ENCODE measurements at places on chromosomes 3 and 15.

DNA sequence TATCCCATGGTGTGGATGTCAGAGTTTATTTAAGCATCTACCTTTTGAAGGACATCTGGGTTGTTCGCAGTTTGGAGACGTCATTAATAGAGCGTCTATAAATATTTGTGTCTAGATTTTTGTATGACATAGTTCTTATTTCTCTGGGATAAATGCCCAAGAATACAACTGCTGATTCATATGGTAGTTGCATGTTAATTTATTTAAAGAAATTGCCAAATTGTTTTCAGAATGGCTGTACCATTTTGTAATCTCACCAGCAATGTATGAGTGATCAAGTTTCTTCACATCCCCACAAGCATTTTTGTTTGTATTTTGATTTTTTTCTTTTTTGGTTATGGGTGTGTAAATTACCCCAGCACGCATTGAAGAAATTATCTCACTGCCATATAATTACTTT lies 656.9 kb downstream of the NTRK3 start:
- DNase-seq, result no peak

DNA sequence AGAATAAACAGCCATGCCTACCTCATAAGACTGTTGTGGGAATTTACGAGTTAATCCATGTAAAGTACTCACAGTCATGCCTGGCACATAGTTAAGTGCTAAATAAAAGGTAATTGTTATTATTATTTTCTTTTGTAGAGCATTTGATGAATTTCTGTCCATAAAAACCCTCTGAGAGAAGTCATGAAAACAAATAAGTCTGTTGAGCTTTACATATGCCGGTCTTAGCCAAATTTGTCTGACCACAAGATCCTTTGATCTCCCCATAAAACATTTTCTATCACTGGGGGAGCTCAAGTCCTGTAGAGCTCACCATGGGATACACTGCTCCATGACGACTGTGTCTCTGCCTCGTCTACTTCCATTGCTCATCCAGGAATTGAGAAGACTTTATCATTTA lies 114.0 kb downstream of the MAGI1 start:
- DNase-seq, result no peak

GRCh38 chr3:18900994-18901393 lies 247.3 kb upstream of the KCNH8 start:
- DNase-seq, result no peak

- DNase-seq, result peak; percentile 45
These were observed 7.8 kb upstream of the RAD18 start for GRCh38 chr3:8970971-8971589.

- no peak for DNase-seq
These were observed 359.1 kb upstream of the IL12A start for GRCh38 chr3:159629329-159630084.

DNA sequence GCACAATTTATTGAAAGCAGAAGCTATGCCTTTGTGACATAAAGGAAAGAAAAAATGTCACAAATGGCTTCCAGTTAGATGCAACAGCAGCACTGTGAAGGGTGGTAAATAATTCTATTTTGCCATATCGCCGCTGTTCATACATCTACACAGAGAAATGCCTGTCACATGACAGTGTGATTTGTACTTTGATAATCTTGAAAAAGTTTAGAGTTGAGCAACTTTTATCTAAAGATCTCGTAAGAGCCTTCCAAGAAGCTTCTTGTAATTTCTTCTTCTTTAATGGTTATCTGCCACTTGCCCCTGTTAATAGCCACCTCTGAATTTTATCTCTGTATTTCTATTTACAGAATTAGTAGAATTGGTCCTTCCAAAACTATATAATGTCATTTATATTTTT lies 192.3 kb downstream of the ATP8B4 start:
- no peak for DNase-seq

Data from NCI-H2171 treated with DMSO at 0.1 percent for 48 hours (cell line).